ENCODE measurements at places on chromosomes 11 and 22.
A peak's percentile ranks its signal among the peaks of the same experiment; 100 is the strongest.

DNA sequence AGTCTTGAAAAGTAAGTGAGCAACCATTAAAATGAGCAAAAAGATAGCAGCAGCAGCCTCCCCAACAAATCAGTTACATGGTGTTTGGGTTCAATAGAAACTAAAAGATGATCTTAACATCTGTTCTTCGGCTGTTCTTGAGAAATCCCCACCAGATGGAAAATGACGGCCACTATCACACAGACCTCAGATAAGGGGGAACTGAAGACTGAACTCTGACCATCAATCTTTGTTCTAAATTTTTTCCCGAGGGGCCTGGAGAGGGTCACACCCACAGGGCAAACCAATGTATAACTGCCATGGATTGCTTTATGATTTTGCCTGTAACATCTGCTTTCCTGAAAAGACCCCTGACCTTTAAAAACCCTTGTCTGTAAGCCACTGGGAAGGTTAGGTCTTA is 624.8 kb upstream of the KIRREL3 start:
- DNase-seq: no peak

GRCh38 chr11:76181371-76181770 is 24.9 kb downstream of the WNT11 start:
- DNase-seq: no peak

DNA sequence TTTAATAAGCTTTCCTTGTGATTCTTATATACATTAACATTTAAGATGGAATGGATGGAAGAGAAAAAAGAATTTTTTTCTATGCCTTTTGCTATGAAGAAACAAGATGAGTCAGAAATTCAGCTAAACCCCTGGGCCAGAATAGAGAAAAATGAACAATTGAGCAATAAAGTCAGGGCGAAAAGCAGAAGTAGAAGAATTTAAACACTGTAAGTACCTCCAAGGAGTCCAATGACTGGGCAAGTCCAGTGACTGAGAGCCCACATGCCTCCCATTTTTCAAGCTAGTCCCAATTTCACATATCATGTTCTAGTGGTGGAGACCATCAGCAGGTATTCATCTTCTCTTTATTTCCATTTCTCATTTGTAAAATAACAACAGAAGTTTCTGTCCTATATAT is 18.6 kb upstream of the APLP2 start:
- DNase-seq: no peak

DNA sequence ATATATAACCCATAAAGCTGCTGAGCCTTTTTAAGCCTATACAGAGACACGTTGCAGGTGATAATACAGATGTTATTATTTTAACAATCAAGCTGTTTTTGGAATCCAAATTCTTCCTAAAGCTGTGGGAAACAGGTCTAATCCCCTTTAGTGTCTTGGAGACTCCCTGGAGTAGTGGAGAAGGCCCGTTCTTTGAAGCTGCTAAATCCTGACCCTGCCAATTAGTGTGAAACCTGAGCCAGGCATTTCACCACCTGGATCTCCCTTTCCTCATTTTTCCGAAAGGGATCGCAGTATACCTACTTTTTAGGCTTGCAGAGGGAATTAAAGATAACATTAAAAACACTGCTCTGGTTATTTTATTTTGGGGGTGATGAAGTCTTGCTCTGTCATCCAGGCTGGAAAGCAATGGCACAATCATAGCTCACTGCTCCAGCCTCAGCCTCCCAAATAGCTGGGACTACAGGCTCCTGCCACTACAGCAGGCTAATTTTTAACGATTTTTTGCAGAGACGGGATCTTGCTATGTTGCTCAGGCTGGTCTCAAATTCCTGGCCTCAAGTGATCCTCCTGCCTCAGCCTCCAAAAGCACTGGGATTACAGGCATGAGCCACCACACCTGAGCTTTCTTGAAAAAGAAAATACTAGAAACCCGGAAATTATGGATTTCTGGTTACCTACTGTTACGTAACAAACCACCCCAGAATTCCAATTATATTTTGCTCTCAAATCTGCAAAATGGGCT is 1.7 kb upstream of the EIF4ENIF1 start:
- no peak for DNase-seq

DNA sequence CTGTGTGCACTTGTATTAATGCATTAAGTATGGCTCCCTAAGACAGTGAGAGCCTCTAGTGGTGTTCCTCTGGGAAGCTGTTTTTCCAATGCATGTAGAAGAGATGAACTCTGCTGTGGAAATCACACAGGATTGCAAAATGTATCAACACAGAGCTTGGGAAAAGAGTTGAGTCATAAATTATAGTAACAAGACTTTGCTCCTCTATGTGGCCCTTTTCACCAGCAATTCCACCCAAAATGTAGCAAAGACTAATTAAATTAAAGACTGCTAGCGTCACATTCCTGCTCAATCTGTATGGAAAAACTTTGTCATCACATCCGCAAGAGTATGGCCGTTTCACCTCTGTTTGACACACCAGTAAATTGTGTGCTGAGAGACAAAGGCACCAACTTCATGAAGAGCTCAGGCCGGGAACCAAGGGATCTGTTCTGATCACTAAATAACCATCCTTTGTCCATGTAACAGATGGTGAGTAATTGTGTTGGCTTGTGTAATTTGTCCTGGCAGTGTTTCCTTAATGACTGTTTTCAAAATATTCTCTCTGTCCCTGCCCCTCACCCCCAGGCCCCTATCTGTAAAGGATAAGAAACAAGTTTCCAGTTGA is 209.2 kb upstream of the SORL1-AS1 start:
- no peak for DNase-seq

DNA sequence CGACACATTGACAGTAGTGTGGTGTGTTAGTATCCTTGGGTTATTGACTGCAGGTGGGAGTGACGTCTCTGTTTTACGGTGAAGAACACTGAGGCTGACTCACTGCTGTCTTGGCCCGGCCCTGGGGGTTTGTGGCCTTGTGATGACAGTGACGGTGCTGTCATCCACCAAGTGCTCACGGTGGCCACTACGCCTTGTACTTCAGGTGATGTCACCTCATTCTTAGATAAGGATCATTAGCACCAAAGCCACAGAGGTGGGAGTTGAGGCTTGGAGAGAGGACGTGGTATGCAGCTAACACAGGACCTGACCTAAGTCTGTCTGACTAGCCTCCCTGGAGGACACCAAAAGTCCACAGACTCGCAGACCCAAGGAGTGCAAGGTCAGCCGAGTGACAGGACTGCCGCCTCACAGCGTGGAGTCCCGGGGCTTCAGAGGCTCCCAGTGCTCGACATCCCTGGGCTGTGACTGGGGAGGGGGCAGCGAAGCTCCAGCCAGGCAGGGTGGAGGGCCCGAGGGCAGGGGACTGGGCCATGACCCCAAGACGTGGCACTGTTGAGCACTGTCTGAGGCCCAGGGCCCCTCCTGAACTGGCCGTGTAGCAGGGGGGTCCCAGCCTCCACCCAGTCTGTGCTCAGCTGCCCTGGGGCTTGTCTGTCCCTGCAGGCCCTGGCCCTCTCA is 56.5 kb downstream of the NAT10 start:
- DNase-seq: no peak

DNA sequence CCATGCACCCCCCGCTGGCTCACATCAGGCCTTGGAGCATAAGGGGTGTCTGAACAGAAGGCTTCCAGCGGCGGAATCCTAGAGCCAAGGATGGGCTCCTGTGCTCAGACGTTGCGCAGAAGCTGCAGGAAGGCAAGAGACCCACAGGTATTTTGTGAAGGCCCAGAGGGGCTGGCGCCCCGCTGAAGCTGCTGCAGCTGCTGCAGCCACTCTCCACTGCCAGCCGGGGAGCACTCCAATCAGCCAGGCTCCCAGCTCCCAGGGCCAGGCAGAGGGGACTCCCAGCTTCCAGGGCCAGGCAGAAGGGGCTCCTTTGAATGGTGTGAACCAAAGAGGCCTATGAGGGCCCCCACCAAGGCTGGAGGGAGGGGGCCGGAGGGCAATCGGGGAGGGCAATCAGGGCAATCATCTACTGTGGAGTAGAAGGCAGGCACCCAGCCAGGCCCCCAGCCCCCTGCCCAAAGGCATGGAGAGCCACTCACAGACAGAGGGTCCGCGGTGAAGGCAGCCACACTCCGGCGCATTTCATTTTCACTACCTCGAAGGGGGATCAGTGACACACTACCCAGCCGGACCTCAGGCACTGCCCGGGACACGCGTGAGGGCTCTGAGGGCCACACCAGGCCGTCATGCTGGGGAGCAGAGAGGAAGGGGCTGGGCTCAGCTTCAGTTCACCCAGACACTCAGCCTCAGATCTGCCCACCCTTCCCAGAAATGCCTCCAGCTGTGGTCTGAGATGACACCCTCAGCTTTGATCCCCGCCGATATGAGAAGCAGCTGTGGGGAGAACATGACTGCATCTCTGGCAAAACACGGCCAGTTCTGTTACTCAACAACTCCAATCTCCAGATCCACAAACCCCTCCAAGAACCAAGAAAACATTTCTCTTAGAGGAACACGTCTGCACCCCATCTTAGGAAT is 11.6 kb upstream of the PDE2A start:
- DNase-seq: peak; percentile 12

GRCh38 chr11:65434667-65435410 is 12.2 kb downstream of the NEAT1 start:
- no peak for DNase-seq

- DNase-seq: no peak
Measured at GRCh38 chr11:80726236-80726635, 1285.4 kb upstream of the TENM4 start.

- no peak for DNase-seq
Measured at GRCh38 chr11:69434471-69434931, 47.0 kb upstream of the LINC01488 start.

- DNase-seq: no peak
Measured at GRCh38 chr11:21892736-21893564, 299.9 kb upstream of the ANO5 start.

GRCh38 chr11:58658623-58659022 is 36.2 kb downstream of the CNTF start:
- no peak for DNase-seq

DNA sequence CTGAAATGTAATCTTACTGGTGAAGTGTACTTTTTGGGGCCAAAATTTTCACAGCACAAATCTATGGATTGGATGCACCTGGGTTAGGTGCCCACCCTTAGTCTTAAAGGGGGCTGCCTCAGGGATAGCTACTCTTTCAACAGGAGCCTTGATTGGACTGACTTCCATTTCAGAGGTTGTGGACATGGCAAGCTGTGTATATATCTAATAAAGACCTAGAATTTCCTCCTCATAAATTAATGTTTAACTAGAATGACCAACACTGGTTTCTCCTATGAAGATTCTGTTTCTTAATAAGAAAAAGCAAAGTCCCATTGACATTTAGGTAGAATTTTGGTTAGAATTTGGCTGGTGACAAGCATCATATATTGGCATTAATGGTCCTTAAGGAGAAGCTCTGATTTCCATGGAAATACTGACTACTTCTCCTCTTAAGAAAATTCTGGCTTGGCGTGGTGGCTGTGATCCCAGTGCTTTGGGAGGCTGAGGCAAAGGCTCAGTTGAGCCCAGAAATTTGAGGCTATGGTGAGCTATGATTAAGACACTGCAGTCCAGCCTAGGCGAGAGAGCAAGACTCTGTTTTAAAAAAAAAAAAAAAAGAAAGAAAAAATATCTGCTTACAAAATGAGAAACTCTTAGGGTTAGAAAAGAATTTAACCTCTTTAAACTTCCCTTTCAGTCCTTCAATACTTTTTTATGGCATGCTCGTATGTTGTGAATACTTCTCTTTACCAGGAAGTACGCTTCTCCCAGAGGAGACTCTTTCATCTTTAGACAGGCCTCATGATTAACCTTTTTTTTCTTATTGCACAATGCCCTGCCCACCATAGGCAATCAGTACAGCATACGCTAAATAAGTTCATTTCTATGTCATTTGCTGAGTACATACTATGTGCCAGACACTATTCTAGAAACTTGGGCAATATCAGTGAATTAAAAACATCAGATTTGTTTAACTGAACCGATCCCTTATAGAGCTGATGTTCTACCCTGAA is 77.2 kb downstream of the PRR5L start:
- no peak for DNase-seq
